ENCODE measurements at places on chromosomes 6 and 20. TPM values are rescaled to one million over a fixed set of nuclear protein-coding genes. Genes with fewer than 3 reads are reported as not detected.

The LY6G6C gene
- not detected for total RNA-seq

The SCUBE3 gene
- total RNA-seq, result 0.10 TPM

The FHL5 gene
- not detected for total RNA-seq

GRCh38 chr6:145045582-145045981 is 689.7 kb downstream of the EPM2A start:
- no peak for DNase-seq

- DNase-seq, result peak; percentile 16
Observed at GRCh38 chr6:138227316-138227781, 9.1 kb upstream of the PBOV1 start.

The SNPH gene
- 9.4 TPM for total RNA-seq

DNA sequence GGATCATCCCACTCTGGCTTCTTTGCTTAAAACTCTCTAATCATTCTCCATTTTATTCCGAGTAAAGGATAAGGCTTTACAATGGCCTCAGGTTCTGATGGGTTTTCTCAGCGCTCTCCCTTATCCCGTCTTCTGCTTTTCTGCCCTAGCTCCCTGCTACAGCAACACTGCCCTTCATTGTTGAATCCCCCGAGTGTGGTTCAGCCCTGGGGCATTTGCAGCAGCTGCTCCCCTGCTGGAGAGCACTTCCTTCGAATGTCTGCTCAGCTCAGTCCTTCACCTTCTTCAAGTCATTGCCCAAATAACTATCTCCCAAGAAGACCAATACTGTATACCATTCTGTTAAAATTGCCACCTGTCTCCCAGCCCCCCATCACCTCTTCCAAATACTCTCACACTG is 111.8 kb downstream of the TBXT start:
- peak; percentile 56 for DNase-seq

All from RPMI7951 (cell line).